ENCODE measurements at places on chromosomes 6 and 20.
A peak's percentile ranks its signal among the peaks of the same experiment; 100 is the strongest.

GRCh38 chr20:63323357-63323981 is 30.5 kb downstream of the COL20A1 start:
- no peak for DNase-seq

- peak; percentile 49 for DNase-seq
These were observed 82.7 kb upstream of the FOXC1 start for GRCh38 chr6:1527073-1527457.

- DNase-seq, result no peak
These were observed 269.8 kb downstream of the CDC5L start for GRCh38 chr6:44657206-44657819.

DNA sequence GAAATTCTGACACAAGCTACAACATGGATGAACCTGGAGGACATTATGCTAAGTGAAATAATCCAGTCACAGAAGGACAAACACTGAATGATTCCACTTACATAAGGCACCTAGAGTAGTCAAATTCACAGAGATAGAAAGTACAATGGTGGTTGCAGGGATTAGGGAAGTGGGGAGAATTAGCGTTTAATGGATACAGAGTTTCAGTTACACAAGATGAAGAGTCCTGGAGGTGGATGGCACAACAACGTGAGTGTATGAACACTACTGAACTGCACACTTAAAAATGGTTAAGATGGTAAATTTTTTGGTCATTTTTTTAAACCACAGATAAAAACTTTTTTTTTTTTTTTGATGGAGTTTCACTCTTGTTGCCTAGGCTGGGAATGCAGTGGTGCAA is 24.7 kb downstream of the MOCS3 start:
- no peak for DNase-seq

DNA sequence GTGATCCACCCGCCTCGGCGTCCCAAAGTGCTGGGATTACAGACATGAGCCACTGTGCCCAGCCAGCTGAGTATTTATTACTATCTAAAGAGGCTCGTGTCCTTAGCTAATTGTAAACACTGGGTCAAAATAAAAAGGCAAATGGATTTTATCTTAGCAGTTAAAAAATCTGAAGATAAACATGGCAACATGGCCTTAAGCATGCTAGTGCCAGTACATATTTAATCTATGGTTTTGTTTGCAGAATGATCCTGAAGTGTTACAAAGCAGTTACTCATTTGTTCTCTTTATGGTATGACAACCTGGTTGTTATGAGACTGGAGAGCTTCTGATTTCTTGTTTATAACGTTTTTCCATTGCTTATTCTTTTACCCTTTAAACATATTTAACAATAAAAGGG is 3.9 kb upstream of the KIAA0408 start:
- DNase-seq, result no peak

- DNase-seq, result peak; percentile 86
These were observed 16.5 kb downstream of the SNAI1 start for GRCh38 chr20:49999329-49999728.
